ENCODE measurements at places on chromosomes 11 and 22.

- DNase-seq: no peak
Observed at GRCh38 chr22:17172029-17172833, 13.2 kb upstream of the HDHD5 start.

DNA sequence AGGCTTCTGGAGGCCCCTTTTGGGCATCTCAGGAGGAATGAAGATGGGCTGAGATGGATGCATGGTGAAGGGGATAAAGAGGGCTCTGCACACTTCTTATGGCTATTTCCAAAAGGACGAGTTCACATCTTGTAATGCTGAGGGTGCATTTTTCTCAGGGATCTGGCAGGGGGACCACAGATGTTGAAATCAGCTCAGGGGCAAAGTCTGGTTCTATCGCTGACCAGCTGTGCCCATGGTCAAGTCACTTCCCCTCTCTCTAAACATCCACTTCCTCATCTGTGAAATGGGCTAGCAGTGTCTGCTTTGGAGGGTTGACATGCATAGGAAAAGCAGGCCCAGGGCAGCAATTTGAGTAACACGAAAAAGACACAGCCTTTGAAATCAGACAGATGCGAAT is 26.5 kb downstream of the LHFPL7 start:
- no peak for DNase-seq

GRCh38 chr11:86438685-86439084 is 64.0 kb downstream of the CCDC81 start:
- no peak for DNase-seq

DNA sequence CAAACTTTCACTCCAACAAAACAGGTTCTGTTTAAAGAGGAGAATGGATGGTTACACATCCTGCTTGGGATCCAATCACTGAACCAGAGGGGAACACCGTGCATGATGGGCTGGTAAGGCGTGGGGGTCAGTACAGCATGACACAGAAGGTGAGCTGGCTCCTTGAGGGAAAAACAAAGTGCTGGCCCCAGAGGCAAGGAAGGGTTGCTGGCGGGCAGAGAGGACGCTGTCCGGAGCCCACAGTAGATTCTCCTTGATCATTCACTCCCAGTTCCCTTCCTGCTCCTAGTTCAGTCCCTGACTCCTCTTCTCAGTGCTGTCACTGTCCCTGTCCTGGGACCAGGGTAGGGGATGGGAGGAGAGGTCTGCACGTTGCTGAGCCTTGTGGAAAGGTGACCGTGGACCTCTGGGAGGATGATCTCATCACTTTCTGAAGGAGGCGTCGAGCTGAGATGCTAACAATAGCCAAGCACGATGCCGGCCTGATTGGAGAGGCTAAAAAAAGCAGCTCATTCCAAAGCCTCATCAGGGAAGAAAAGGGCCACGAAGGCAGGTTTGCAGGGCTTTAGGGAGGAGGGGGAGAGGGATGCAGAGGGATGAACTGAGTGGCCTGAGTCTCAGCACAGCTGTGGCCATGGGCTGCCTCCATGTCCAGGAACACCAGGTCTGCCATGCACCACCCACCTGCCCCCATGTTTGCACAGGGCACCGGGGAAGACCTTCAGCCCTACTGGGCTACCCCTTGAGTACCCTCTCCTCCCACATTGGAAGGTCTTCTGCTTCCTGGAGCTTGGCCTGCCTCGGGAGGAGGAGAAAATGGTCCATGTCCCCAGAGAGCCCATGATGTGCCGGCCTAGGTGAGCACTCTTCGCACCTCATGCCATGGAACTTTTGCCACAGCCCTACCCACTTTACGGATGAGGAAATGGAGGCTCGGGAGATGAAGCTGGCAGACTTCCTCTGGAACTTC is 72.7 kb upstream of the RTL6 start:
- DNase-seq: no peak

- DNase-seq: no peak
Observed at GRCh38 chr22:28424427-28425080, 255.1 kb downstream of the TTC28 start.

DNA sequence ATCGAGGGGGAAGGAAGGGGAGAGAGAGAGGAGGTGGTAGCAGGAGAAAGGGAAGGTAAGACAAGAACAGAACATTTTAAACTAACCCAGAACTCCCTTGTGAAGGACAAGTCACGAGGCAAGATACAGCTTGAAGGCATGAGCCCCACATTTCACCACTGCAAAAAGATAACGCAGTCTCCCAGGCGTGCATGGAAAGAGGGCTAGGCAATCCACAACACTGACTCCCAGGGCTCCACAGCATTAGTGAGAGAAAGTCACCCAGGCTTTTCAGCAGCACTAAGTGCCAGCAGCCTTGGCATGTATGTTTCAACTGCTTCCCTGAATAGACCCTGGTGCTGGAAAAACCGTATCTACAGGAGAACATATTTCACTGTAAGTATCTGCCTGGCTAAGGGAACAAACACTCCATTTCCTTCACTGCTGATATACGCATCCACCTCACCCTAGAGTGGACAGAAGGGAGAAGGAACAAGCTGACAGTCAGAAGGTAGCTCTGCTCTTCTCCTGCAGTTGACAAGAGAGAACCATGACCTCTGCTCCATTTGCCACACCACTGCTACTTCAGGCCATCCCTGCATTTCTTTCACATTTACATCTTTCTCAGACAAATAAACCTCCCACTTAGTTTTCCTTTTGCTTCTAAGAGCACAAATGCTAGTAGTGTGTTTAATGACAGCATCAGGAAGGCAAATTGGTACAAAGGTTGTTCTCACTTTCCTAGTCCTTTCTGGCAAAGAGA is 87.9 kb downstream of the AMBRA1 start:
- no peak for DNase-seq

- DNase-seq: no peak
Observed at GRCh38 chr22:50190941-50191741, 5.4 kb downstream of the TRABD start.

DNA sequence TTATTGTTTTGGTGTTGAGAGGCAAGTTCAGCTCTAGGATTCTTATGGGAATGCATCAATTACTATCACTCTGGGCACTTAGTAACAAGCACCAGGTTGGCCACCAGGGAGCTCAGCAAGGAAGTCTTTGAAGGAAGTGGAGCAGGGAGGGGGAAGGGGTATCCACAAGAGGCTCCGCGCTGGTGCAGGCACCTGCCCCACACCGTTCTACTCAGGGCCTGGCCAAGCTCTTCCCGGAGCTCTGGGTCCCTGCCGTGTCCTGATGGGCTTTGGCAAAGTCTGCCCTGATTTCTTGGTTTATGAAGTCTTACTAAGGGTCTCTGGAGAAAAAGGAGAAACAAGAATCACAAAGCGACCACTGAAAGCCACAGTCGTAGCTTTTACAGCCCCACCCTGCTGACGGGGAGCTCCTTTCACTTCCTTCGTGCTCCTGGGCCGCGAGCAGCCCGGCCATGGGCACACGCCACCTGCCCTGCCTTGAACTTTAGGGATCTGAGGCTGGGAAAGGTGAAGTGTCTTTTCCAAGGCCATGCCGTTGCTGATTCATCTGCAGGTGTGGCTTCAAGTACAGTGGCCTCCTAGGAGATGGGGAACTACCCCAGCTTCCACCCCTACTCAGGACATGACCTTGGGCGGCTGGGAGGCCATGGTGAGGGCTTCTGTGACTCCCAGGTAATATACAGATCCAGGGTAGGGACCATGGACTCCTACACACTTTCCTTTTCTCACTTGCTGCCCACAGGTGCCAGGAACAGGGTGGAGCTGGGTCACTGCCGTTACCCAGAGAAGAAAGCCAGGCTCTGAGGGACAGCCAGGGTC is 15.9 kb upstream of the LRRC32 start:
- no peak for DNase-seq

DNA sequence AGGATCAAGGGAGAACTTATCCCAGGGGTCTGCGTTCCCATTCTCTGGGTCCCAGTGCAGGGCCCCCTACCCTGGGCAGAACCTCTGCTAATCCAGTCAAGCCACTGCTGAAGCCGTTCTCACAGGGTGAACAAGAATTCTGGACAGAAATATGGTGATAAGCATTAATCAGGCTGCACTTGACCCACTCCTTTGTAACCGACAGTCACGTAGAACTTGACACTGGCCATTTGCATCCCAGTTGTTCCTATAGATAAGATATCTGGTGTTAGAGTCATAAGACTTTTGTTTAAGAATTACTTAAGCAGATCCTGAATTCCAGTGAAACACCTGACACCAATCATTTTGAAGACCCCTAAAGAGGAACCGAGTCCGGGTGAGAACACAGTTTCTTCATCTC is 107.5 kb upstream of the THY1 start:
- DNase-seq: no peak

DNA sequence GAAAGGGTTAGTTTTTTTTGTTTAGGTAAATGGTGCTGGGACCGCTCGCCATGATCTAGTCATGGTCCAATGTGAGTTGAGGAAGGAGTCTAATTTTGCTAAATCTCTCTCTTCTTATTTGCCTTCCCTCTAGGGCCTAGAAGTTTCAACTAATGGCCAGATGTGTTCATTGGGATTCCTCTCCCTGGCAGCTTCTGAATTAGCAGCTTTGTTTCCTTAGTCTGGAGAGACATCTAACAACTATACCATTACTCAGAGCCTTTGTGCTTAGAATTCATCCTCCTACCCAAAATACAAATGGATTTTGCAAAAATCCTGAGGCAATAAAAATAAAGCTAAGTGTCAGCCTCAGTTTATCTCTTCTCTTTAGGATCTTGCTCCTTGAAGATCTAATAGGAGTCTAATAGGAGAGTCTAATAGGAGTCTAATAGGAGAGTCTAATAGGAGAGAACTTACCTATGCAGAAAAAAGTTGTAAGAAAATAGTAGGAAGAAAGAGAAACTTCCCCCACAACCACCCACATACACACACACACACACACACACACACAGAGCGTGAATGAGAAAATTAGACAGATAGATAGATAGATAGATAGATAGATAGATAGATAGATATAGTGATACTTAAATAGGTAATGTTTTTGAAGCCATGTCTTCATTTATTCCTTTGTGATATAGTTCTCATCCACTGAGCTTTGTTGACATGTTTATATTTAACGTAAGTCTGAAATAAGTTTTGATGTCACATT is 980.5 kb upstream of the CNTN5 start:
- no peak for DNase-seq

DNA sequence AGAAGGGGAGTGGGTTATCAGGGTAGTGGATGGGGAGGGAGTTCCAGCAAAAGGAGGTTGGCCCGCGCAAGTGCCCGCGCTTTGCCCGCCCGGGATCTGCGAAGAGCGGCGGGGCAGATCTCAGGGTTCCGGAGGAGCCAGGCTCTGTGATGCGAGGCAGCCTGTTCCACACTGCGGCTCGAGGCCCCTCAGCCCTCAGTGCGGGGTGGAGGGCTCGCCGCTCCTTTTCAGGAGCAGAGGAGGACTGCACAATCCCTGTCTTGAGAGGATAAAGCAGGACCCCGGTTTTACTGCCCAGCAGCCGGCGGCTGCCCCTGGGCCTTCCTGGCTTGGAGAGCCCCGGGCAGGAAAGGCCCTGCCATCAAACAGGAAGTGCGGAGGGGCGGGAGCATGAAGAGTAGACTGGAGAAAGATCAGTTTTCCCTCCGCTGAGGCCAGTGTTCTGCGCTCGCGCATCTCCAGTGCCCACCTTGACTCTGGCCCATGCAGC is 6.2 kb downstream of the SLC6A5 start:
- DNase-seq: no peak

- no peak for DNase-seq
Observed at GRCh38 chr11:75283391-75283931, 42.9 kb downstream of the TPBGL start.

GRCh38 chr22:27022274-27022895 is 365.0 kb downstream of the MIAT start:
- DNase-seq: no peak

DNA sequence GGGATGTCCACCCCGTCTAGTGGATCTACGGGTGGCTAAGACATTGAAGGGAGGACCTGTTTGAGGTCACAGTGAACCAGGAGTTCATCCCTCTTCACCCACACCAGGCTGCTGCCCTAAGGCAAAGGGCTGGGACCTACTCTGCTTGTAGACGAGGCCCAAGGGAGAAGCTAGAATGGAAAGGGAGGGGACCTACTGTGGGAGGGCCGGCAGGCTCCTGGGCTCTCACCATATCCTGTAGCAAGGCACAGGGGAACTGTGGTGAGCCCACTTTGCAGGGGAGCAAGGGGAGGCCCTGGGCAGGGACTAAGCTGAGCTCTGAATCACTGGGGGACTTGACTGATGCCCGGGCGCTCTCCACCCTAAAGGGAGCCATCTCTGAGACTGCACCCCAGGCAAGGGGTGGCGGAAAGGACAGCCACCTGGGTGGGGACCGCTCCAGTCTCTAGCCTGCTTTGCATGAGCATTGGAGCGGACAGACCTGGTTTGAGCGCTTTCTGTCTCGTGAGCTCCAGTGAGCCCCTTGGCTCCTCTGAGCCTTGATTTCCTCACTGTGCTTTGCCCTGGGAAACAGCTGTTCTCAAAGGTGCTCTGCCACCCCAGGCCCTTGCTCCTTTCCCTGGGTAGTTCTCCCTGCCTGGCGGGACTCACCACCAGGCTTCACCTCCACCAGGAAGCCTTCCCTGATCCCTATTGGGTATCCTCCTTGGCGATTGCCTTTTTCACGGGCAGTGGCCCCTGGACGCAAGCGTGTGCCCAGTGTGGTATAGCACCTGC is 24.2 kb downstream of the PARVG start:
- DNase-seq: no peak

- no peak for DNase-seq
Observed at GRCh38 chr11:38582151-38582550, 1984.1 kb upstream of the RAG2 start.

- no peak for DNase-seq
Observed at GRCh38 chr22:26168939-26169314, 335 bp upstream of the SEZ6L start.

DNA sequence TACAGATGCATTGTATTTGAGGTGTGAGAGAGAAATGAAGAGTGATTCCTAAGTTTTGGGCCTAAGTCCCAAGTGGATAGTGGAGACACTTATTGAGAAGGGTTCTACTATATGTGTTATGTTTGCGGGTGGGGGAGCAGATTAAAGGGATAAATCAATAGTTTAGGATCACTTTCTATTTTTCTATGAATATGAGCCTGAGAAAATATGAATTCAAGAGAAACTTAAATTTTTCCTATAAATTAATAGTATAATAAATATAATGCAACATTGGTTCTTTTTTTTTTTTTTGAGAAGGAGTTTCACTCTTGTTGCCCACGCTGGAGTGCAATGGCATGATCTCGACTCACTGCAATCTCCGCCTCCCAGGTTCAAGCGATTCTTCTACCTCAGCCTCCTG is 31.3 kb downstream of the AMBRA1 start:
- DNase-seq: no peak

DNA sequence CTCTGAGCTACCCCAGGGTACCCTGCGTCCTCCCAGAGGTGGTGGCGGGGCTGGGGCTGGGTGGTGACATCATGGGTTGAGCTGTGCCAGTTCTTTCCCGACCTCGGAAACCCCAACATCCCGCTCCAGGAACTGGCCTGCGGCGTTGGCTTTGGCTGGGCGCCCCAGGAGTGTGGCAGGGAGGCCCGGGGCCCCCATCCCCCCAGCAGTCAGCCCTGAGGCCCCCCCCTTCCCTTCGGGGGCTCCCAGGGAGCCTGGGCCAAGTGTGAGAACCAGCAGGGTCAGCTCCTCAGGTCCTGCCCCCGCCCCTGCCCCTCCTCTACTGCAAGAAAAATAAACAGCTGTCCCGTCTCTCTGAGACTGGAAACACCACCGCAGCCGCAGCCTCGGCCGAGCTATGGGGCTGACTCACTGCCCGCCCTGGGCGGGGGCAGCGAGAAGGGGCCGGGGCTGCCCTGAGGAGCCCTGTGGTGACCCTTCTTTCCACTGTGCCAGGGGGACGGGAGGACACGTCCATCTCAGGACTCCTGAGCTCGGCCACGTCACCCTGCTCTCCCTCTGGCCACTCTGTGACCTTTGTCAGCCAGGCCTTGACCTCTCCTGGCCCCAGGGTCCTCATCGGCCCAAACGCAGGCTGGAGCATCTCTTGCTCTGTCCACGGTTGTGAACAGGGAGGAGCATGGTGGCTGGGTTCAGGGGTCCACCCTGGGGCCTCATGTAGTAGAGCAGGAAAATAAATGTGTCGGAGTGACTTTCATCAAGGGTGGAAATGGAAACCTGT is 73.4 kb downstream of the WNT7B start:
- no peak for DNase-seq
